ENCODE measurements at places on chromosomes 6 and 20. TPM values are rescaled to one million over a fixed set of nuclear protein-coding genes. Genes with fewer than 3 reads are reported as not detected.

- DNase-seq: no peak
These were observed 263.7 kb downstream of the SMOC2 start for GRCh38 chr6:168704678-168705077.

GRCh38 chr6:125274935-125275334 lies 26.8 kb downstream of the HDDC2 start:
- no peak for DNase-seq

- DNase-seq: no peak
These were observed 929 bp upstream of the CENPB start for GRCh38 chr20:3787324-3788014.

DNA sequence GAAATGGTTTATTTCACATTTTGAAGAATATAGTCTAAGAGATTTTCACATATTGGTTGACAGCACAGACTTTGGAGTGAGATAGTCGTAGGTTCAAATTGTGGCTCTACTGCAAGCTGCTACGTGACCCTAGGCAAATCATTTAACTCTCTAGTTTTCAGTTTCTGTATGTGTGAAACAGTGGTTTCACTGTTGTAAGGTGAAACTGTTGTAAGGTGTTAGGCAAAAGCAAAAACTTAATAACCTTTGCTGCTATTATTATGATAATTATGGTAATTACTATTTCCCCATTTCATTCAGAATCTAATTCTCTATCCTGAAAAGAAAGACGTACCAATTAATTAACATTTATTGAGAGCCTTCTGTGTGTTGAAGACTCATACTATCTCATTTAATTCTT lies 144.2 kb downstream of the REV3L start:
- no peak for DNase-seq

DNA sequence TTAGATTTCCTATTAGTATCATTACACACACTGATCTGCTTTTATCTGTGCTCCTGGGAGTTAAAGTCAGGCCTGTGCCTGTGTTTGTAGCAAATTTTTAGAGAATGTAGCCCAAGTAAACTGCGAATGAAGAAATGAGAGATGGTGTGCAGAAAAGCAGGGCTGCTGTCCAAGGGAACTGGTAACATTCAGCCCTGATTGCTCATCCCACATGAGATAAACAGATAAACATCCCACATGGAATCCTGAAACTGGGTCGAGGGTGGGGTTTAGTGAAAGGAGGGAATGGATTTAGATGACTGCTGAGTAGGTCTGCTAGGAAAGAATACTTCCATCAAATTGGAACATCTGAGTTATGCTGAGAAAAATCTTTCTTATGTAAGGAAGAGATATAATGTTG lies 69.1 kb downstream of the GRIK2 start:
- no peak for DNase-seq

DNA sequence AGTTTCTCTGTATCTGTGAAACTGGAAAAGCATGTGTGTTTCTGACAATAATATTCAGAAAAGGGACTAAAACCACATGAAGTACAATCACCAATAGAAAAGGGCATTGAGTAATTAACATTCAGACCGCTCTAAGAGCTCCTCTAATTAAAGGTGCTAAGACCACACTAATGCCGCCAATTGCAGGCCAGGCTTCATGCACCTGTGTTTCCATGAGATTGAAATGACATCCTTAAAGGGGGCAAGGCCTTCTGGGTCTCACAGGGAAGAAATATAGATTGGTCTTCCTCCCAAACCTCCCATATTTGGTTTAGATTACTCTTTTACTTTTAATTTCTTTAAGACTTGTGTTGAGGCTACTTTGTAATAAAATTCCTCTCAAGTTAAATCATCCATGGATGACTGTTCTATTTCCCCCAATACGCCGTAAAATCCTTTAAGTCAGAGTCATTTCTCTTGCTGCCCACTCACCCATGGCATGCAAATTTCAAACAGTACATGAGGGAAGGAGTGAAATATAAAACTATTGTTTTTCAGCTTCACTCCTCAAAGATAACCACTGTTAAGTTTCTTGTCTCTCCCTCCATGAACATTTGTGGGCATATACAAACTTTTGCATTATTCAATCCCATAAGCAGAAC lies 110.6 kb downstream of the UBE3D start:
- DNase-seq: no peak

DNA sequence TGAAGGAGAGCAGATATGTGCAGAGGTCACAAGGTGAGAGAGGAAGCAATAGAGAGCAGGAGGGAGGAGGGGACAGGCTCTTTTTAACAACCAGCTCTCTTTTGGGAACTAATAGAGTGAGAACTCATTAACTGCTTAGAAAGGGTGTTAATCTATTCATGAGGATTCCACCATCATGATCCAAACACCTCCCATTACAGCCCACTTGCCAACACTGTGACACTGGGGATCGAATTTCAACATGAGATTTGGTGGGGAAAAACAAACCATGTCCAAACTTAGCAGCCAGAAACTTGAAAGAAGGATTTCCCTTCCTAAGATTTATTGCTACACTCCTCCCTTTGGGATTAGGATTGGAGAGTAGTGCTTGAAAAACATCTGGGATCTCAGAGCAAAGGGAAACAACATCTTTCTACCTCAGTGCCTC lies 135.5 kb upstream of the PLCB4 start:
- no peak for DNase-seq

DNA sequence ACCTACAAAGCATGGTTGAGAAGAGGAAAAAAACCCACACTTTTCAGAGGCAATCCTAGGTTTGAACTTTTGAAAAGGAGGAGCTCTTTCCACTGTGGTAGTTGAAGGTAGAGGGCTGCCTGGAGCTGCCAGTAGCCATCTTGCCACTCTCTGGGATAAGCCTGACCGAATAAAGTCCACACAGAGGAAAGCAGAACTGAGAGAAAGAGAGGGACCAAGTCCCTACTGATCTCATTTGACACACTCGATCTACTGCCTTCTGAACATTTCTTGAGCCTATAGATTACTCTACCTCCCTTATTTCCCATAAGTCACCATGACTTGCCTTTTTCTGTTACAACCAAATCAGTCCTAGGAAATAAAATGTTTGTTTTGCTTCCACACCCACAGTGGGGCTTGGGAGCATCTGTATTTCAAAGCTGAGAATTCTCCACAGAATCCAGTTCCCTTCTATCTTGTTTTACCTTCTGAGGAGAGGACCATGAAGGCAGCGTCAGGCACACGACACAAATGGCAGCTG lies 147.0 kb upstream of the PTPRK start:
- no peak for DNase-seq

GRCh38 chr6:131657630-131658111 lies 20.6 kb downstream of the ENPP3 start:
- no peak for DNase-seq

GRCh38 chr20:9458138-9458796 lies 56.1 kb upstream of the LAMP5 start:
- no peak for DNase-seq

DNA sequence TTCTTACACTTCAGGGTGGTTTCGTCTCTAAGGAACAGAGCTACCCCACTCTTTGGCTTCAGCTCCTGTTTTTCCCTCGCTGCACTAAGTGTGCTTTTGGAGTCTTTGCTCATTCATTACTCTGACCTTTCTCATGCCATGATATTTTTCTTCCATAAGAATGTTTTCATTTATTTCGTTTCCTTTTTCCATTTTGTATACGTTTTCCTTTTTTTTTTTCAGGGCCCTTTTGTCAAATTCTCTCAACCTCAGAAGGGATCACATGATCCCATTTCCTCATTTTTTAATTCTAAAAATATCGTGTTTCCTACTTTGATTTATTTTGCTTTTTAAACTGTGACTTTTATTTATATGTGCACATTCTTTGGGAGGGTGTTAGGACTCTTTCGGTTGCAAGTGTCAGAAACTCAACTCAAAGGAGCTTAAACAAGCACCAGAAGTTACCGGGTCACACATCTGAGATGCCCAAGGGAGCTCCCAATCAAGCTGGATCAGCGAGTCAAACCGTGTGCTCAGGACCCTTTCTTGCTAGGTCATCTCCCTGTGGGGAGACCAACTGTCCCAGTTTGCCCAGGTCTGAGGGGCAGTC lies 40.6 kb downstream of the GCNT2 start:
- no peak for DNase-seq

GRCh38 chr20:44532259-44532980 lies 10.6 kb upstream of the SERINC3 start:
- DNase-seq: no peak

DNA sequence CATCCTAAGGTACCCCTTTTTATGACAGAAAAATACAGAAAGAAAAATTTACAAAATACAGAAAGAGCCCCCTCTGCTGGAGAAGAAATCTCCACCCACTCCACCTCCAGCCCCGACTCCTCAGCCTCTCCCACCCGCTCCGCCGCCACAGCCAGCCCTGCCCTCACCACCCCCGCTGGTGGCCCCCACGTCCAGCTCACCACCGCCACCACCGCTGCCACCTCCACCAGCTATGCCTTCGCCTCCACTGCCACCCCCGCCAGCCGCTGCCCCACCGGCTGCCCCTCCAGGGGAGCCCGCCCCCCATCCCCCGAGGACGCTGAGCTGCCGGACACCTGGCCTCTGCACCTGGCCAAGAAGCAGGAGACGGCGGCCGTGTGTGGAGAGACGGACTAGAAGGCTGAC lies 17.7 kb downstream of the WFDC2 start:
- DNase-seq: peak; percentile 13

DNA sequence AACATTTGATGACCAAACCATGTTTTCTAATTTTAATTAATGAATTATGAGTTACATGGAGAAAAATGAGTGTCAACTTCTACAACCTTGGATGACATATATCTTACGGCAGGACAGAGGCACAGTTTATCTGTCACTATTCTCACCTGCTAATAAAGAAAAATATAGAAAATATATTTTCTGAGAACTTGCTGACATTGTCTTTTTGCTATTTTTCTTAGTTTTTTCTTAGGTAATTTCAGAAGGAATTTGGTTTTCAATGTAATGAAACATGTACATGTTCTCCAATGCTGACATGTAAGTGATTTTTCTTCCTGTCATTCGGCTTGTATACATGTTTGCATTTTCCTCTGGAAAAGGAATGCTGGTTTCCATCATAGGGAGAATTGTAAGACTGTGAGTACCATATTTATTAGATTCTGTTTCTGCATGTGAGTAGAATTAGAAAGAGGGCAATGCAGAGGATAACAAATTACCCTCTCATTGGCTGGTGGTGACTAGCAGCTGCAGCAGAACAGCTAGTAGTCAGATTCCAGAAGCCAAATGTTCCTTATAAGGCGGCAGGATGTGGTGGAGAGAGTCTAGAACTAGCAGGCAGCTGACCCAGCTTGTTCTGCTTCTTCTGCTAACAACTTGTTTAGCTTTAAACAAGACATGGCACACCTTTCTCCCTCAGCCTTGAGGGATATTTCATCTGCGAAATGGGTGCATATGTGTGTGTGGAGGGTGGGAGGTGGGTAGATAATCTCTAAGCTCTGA lies 132.8 kb upstream of the SPACA1 start:
- no peak for DNase-seq

DNA sequence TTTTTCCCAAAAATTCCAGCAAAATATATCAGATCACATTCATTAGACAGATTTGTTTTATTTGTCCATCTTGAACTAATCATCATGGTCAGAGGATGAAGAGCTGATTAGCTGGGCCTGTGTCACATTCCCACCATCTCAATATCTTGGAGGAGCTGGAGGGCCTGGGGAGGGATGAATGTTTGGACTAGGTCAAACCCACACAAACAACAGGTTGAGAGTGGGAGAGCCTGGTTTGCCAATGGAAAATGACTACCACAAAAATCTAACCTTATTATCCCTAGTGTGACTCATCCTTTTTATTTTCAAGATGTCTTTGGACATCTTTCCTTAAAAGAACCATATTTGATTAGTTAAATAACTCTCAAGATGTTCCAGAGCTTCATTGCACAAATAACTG lies 242.4 kb downstream of the OGFRL1 start:
- no peak for DNase-seq

GRCh38 chr6:5712349-5713215 lies 294.1 kb downstream of the NRN1 start:
- DNase-seq: no peak

- peak; percentile 31 for DNase-seq
These were observed 11.9 kb downstream of the VSTM2L start for GRCh38 chr20:37914672-37915433.

DNA sequence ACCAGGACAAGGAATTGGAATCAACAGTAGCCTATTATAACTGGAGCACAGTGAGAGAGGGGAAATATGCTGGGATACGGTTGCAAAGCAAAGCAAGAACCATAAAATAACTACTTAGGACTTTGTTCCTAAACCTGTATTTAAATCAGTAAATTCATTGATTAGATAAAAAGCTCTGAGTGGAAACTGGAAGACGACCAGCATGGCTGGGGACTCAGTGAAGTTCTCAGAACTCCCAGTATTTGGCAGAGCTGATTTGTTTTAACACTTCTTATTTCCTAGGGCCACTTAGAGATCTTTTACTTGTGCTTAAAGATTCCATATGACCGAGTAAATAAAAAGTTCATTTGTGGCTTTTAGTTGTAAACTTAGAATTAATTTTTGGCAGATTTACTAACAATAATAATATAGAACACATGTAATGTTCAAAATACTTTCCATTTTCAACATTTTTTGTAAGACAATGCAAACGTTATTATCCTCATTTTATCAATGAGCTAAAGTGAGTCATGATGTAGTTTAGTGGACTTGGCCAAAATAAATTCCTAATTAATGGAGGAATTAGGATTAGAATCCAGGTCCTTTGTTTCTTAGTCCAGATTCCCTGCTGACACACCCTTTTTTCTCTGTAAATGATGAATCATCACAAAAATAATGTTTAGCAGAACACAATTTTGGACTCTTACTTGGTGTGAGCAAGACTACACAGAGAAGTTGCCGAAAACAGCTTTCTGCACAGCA lies 392.9 kb downstream of the GJA1 start:
- no peak for DNase-seq

DNA sequence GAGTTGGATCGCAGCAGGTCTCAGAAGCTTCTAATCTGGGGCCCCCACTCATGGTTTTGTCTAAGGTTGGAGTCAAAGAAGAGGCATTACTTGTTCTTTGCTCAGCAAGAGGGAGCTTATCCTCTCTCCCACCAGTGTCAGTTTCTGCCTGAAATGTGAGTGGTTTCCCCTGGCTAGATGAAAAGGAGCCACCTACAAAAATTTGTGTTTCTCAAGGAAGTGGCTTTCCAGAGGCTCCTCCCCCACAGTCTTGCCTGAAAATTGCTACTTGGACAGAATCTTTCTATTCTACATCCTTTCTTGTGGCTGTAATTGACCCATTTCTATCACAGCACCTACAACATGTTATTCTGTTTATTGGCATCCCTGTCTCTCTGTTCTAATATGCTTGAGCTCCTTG lies 37.9 kb downstream of the SCML4 start:
- no peak for DNase-seq

- peak; percentile 56 for DNase-seq
These were observed 85.6 kb downstream of the GPR6 start for GRCh38 chr6:110063594-110064263.

- no peak for DNase-seq
These were observed 14.7 kb downstream of the TBC1D32 start for GRCh38 chr6:121319603-121320002.

GRCh38 chr6:130105996-130106704 lies 87.8 kb downstream of the L3MBTL3 start:
- DNase-seq: no peak

- no peak for DNase-seq
These were observed 778.4 kb upstream of the GJE1 start for GRCh38 chr6:141354191-141354955.

- no peak for DNase-seq
These were observed 31.9 kb downstream of the SERPINB6 start for GRCh38 chr6:2939315-2940009.

Gene ADGRF5
- not detected for total RNA-seq

Gene CDKAL1
- total RNA-seq: 21.2 TPM

Gene KIFC1
- 2.1 TPM for total RNA-seq

Gene DEFB132
- not detected for total RNA-seq

Gene CNKSR3
- not detected for total RNA-seq

Gene RIN2
- total RNA-seq: not detected

Gene SPATS1
- not detected for total RNA-seq

Gene SYCP2
- 2.4 TPM for total RNA-seq

Gene NFYA
- 31.7 TPM for total RNA-seq
